Prostate gland (tissue), 2 donors: ENCODE measurements at places on chromosomes 3 and 15. TPM values are rescaled to one million over a fixed set of nuclear protein-coding genes. Genes with fewer than 3 reads are reported as not detected.
A peak's percentile ranks its signal among the peaks of the same experiment; 100 is the strongest.

DNA sequence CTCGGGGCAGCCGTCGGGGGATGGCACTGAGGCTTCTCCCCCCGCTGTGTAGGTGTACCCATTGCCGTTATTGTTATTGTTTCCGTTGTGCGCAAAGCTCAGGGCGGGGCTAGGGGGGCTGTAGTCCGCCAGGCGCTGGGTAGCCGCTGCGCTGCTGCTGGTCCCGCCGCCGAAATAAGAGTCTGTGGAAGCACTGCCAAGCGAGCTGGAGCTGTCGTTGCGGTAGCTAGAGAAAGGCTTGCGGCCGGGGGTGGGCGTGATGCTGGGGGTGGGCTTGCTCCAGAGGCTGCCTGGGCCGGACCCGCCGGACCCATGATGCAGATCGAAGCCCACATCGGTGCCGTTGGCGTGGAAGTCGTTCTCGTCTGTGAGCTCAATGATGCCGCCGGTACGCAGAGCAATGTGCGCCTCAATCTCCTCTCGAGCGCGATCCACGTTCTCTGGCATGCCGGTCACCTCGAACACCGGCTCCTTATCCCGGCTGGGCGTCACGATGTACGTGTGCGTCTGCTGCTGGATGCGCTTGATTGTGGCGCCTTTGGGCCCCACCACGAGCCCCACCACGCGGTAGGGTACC is 1.9 kb downstream of the MEX3B start:
- DNase-seq, result no peak
- no peaks in the 10 kb centered on the region for H3K36me3 ChIP-seq
- H3K4me1 ChIP-seq, result no peaks in the 10 kb centered on the region
- peak overlapping the region; percentile 65 for H3K4me3 ChIP-seq
- no peaks in the 10 kb centered on the region for H3K27me3 ChIP-seq

DNA sequence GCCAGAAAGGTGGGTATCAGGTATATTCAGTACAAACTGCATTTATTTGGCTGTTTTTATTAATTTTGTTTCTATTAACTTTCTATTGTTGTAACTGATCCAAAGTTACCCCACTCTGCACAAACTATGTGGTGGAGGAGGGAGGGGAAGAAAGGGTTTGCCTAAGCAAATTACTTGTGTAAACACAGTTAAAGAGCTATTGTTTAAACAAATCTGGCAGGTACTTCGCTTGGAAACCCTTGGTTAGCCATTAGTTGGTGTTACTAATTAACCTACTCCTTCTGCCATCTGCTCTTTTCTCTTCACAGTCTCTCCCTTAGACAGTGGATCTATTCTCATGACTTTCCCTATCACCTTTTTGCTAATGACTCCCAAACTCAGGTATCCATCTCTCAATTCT is 328.4 kb upstream of the NECTIN3 start:
- H3K36me3 ChIP-seq, result no peaks in the 10 kb centered on the region
- no peak overlapping the region for H3K27ac ChIP-seq
- H3K27me3 ChIP-seq, result no peaks in the 10 kb centered on the region
- H3K4me3 ChIP-seq, result no peak overlapping the region

- no peaks in the 10 kb centered on the region for H3K36me3 ChIP-seq
- H3K27ac ChIP-seq, result no peak overlapping the region
- H3K4me3 ChIP-seq, result no peak overlapping the region
- no peak for DNase-seq
- H3K27me3 ChIP-seq, result no peaks in the 10 kb centered on the region
- no peaks in the 10 kb centered on the region for H3K4me1 ChIP-seq
These were observed 37.8 kb downstream of the IGSF10 start for GRCh38 chr3:151423091-151423490.

- H3K36me3 ChIP-seq, result no peaks in the 10 kb centered on the region
- no peaks in the 10 kb centered on the region for H3K27me3 ChIP-seq
- no peaks in the 10 kb centered on the region for H3K4me1 ChIP-seq
These were observed 2.7 kb downstream of the MLF1 start for GRCh38 chr3:158573714-158574113.

DNA sequence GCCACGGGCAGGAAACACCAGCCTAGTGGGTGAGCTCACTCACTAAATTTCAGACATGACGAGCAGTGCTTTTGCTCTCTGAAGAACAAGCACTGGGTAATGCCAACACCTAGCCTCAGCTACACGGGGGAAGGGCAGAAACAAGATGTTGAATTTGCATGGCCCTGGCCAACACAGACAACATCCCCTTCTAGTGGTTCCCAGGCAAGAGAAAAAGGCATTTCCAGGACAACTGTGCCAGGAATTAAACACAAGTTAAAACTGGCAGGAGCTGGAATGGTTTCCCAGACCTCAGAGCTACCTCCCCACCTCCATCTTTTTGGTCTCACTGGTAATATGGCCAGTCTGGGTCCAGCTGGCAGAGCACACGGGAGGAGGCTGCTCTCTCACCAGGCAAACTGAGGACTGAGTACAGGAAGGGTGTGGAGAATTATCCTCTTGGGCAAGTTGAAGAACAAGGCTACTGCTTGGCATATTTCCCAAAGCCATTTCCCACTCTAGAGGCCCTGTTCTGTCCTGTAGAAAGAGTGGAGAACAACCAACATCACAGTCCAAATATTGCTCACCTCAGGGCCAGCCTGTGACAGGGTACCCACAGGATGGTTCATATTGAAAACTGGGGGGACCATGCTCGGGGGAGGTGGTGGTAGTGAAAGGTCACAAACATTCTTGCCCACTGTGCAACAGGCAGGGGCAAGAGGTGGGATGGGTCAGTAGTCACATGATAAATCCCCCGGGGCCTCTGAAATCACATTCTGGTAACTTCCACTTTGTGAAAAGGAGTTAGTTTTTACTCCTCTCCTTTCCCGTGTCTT is 26.5 kb downstream of the TSPAN3 start:
- no peak overlapping the region for H3K4me3 ChIP-seq
- H3K36me3 ChIP-seq, result no peaks in the 10 kb centered on the region
- no peak overlapping the region for H3K27ac ChIP-seq
- no peaks in the 10 kb centered on the region for H3K27me3 ChIP-seq
- H3K4me1 ChIP-seq, result no peaks in the 10 kb centered on the region

GRCh38 chr3:55984626-55985025 is 483.6 kb downstream of the ERC2 start:
- H3K27ac ChIP-seq, result no peak overlapping the region
- no peaks in the 10 kb centered on the region for H3K4me1 ChIP-seq
- H3K4me3 ChIP-seq, result no peak overlapping the region
- H3K27me3 ChIP-seq, result no peaks in the 10 kb centered on the region

DNA sequence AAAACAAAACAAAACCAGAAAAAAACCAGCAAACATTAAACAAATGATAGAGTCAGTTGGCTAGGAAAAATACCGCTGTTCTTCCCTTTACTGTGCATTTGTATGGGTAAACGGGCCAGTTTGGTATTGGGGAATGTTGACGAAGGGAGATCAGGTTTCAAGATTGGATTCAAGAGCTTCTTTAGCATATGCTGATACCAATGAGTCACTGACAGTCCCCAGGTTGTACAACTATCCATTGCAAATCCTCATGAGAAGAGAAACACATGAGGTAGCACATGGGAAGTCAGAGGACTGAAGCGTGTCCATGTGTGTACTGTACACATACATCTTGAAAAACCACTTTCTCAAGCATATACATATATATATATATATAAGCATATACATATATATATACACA is 25.6 kb downstream of the TIGIT start:
- DNase-seq, result no peak
- H3K27me3 ChIP-seq, result no peaks in the 10 kb centered on the region
- no peaks in the 10 kb centered on the region for H3K4me1 ChIP-seq
- no peaks in the 10 kb centered on the region for H3K36me3 ChIP-seq
- no peak overlapping the region for H3K4me3 ChIP-seq

DNA sequence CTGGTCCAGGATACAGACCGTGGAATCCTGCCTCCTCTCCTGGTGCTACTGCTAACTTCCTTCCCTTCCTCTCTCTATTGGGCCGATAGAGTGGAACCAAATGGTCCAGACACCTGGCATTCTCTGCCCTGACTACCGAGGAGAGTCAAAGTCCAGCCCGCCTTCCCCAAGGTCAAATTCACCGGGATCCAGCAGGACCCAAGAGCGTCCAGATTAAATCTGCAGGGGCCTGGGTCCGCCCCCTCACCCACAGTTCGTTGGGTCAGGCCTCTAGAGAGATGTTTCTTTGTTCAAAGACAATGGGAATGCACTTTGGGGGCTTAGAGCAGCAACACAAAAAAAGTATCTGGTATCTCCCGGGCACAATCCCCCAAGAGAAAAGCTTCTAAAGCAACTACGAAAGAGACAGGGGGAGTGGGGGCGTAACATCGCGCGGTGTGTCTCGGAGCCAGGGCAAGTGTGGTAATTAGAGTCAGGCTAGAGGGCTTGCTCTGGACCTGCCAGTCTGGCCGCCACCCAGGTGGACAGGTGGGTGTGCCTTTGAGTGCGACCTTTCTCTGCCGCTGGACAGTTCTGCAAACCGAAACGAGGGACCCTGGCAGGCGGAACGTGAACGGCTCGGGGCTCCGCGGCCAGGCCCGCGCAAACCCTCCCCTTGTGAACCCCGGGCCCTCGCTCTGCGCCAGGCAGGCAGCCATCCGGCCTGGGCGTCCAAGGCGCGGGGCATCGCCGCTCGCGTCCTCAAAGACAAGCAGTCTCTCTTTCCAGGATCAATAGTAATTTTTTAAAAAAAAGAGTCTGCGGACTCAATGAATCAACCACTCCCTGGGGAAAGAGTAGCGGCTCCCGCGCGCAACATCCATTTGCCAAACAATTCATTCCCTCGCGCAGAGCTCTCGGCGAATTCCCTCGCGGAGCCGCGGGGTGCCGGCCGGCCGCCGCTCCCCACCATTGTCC is 806 bp downstream of the KLHL25 start:
- peak overlapping the region; percentile 92 for H3K4me3 ChIP-seq
- H3K27ac ChIP-seq, result peak overlapping the region; percentile 85
- DNase-seq, result peak; percentile 20

GRCh38 chr15:32688151-32688639 is 29.6 kb upstream of the GREM1 start:
- H3K4me3 ChIP-seq, result no peak overlapping the region
- DNase-seq, result no peak
- no peaks in the 10 kb centered on the region for H3K4me1 ChIP-seq
- H3K27ac ChIP-seq, result no peak overlapping the region
- no peaks in the 10 kb centered on the region for H3K36me3 ChIP-seq

The VPS39 gene
- 76.2 TPM for total RNA-seq

The WDR49 gene
- total RNA-seq, result 0.45 TPM
